ENCODE measurements at places on chromosomes 2 and 18.

DNA sequence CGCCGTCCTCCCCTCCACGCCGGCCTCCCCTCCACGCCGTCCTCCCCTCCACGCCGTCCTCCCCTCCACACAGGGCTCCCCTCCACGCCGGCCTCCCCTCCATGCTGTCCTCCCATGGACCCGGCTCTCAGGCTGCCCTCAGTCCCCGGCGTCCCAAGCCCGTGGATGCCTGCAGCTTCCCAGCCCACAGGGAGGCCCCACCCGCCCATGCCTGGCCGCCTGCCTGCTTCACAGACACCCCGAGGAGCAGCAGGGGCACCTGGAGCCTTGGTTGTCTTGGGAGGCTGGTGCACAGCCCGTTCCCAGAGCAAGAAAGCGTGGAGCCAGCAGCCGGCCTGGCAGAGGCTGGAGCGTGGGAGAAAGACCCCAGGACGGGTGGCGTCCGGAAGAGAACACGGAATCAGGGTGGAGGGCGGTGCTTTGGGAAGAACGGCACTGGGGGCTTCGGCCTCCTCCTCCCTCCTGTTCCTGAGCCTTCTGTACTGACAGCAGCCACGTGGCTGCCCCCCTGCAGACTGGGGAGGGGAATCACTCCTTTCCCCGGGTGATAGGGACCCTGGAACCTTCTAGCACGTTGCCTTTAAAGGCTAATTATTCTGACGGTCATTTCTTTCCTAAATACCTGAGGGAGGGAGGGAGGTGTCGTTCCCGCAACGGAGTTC, 26.2 kb upstream of the KCNG2 start:
- no peak for DNase-seq

GRCh38 chr2:152336119-152336853, 1.3 kb downstream of the FMNL2 start:
- peak; percentile 74 for DNase-seq

DNA sequence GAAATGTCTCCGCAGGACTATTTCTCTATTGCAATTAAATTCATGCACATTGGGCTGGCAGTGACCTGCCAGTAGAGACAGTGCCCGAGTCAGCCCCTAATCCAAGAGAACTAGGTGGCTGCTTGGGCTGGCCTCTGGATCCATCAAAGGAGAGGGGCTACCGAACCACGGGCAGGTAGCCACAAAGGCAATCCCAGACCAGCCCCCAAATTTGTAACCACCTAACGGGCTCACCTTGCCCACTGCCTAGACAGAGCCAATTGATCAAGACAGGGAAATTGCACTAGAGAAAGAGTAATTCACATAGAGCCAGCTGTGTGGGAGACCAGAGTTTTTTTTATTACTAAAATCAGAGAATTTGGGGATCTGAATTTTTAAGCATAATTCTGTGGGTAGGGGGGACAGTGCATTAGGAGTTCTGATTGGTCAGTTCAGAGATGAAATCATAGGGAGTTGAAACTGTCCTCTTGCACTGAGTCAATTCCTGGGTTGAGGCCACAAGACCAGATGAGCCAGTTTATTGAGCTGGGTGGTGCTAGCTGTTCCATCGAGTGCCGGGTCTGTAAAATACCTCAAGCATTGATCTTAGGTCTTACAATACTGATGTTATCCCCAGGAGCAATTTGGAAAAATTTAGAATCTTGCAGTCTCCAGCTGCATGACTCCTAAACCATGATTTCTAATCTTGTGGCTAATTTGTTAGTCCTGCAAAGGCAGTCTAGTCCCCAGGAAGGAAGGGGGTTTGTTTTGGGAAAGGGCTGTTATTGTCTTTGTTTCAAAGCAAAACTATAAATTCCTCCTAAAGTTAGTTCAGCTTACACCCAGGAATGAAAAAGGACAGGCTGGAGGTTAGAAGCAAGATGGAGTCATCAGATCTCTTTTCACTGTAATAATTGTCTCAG, 260.4 kb upstream of the SP5 start:
- no peak for DNase-seq

- no peak for DNase-seq
Observed at GRCh38 chr18:21457179-21457535, 143.3 kb downstream of the ESCO1 start.

DNA sequence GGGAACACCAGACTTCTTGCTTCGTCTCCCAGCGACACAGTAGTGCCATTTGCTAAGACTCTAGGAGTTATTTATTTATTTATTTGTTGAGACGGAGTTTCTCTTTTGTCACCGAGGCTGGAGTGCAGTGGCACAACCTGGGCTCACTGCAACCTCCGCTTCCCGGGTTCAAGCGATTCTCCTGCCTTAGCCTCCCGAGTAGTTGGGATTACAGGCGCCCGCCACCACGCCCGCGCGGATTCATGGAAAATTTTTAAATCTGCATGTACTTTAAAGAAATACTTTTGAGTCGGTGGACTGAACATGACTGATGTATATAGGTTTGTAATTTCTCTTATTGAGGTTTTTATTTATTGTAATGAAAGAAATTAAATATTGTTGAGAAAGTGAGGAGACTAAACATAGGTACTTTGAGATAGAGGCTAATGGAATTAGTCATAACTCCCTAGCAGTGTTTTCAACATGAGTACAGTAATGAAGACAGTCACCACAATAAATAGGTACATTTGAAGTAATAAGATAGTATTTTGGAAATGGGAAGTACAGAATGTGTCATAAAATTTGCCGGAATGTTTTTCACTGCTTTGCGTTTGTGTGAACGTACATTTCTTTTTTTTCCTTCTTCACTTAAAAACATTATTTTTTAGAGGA, 983 bp downstream of the MTX2 start:
- peak; percentile 54 for DNase-seq

DNA sequence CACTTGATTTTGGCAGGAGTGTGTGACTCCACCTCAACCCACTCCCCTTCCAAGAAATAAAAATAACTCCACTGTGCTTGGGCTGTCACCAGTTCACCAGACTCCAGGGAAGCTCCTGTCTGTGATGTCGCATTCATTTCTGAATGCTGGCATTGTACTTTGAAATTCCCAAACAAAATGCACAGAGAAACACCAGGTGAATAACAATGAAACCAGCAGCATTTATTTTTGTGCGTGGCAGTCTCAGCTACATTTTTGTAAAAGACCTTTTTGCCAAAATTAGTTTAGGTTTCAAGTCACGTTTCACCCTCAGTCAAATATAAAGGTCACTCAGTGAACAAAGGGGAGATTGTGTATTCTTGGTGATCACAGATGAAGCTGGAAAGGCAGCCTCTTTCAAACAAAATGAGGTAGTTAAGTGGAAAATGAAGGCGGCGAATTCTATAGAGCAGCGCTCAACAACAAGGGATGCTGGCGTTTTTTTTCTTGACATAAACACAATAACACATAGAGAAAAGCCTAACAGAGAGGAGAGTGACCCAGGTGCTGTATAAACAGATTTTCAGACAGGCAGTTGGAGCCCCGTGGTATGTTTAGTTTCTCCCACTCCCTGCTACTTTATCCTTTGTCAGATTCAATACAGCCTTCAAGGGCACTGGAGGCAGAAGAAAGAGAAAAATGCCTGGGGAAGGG, 210.3 kb upstream of the GCFC2 start:
- no peak for DNase-seq

DNA sequence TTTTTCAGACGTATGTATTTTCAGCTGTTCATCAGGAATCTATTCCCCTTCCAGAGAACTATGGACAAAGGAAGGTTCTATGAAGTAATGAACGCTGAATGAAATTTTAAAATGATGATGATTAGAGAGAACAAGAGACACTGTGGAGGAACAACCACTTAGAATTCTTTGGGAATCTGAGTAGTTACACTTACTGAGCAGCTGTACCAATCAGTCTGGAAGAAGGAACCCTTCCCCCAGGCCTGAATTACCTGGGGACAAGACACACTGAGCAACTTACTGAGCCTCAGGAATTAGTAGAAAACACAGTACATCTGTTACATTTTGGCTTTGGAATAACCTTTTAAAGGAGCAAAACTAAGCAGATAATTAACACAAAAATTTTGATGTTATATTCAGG, 1.9 kb downstream of the MSTN start:
- DNase-seq, result no peak

GRCh38 chr2:62320657-62321357, 124.9 kb downstream of the B3GNT2 start:
- no peak for DNase-seq

GRCh38 chr2:183001948-183002347, 36.3 kb downstream of the NCKAP1 start:
- DNase-seq, result no peak

DNA sequence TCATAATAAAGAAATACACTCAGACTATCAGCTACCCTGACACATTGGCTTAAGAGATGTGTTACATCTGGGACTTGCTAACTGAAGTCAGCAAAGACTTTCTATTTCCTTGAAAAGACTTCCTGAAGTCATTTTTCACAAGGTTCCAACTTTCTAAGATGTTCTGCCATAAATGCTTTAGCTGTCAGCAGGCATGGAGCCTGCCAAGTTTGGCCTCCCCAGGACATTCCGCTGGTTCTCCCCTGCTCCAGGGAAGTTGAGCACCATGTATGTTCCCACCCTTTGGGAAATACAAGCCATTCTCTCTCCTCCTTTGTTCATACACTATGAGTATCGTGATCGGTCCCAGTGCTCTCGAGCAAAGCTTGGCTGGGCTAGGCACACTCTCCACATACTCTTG, 202.7 kb upstream of the CCDC68 start:
- no peak for DNase-seq

DNA sequence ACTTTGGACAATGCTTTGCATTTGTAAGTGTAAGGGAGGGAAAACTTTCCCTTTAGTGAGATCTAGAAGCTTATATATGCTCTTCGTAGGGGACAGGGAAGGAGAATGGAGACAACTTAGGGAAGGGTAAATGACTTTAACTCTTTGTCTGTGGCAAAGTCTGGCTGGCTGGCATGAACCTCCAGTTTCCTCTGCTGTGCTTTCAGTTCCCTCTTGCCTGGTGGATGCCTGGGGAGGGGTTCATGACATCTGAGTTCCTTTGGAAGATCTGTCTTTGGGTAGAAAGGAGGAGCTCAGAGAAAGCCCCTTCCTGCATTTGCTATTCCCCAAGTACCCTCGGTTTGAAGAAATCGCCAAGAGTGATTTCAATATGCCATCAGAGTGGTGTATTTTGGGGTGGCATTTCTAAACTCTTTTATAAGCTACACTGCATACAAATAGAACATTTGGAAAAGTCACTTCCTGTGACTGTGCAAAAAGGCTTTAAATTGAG, 143.6 kb downstream of the VAPA start:
- DNase-seq, result no peak

DNA sequence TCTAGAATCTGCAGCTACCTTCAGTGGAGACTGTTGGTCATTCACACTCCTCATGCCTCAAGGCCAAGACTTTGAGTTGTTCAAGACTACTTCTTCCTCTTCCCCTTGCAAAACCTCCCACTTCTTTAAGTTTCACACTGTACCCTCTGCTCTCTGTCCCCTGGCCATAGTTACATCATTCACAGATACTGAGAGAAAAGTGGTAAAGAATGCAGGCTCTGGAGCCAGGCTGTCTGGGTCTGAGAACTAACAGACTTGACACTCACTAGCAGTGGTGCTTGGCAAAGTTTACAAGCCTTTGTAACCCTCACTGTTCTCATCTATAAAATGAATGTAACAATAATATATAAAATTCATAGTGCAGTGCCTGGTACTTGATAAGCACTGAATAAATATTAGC, 61.8 kb downstream of the CDH20 start:
- no peak for DNase-seq

DNA sequence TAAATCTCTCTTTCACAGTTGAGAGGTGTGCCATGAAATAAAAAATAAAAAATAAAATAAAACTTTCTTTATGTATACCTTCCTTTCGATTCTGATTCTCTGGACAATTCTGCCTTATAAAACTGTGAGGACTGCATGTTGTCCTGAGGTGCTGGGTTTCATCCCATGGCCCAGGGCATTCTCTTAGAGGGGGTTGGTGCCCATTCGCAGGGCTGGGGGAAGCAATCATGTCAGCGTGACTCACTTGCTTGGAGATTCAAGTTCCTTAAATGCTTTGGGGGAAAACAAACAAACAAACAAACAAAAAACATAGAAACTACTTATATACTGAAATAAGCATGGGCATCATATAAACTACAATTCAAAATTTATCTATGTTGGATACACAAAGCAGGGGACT, 122.0 kb upstream of the ST6GAL2 start:
- no peak for DNase-seq

GRCh38 chr18:48252525-48252924, 156.7 kb downstream of the ZBTB7C start:
- DNase-seq, result no peak

DNA sequence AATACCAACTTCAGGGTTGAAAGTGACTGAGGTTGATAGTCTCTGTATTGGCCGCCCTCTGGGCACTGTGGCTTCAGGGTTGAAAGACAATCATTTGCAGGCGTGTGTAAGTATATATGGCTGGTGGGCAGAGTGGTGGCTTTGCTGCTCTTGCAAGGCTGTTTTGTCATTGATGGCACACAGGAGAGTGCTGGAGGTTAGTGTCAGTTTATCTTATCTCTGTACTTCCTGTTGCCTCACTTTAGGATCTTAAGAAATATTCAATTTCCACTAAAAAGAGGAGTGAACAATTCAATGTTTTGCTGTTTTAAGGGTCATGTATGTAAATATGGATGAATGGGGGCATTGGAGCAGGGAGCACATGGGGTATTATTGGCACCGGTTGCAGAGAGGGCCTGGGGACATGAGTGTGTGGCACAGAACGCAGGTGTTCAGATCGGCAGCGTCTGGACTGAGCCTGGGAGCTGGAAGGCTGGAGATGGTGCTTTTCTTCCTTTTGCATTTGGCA, 51.5 kb downstream of the NCK2 start:
- no peak for DNase-seq

DNA sequence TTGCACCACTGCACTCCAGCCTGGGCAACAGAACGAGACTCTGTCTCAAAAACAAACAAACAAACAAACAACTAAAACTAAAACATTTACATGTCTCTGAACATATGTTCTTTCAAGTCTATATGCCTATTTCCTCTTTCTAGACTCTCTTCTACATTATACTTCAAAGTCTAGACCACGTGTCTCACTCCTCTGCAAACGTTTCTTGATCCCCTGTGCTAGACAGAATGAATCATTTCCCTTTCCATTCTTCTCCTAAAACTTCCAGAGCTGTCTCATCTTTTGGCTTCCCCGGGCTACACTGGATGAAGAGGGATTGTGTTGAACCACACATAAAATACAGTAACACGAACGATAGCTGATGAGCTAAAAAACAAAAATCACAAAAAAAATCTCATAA, 67.1 kb downstream of the BAZ2B start:
- no peak for DNase-seq

- DNase-seq, result no peak
Observed at GRCh38 chr2:4973973-4974372, 718.2 kb upstream of the SOX11 start.

DNA sequence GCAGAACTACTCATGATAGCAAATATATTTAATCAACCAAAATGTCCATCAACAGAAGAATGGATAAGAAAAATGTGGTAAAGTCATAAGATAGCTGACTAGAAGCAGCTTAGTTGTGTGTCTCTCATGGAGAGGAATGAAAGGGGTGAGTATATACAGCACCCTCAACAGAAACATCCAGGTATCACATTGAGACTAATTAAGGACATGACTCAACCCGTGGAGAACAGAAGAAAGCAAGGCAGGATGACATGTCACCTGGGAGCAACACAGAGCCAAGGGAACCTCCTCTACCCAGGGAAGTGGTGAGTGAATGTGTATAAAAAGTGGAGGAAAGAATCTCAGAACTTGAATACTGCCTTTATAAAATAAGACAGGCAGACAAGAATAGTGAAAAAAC, 1695.0 kb upstream of the CELF4 start:
- no peak for DNase-seq

- no peak for DNase-seq
Observed at GRCh38 chr2:232955856-232956255, 57.2 kb downstream of the NGEF start.

GRCh38 chr2:96787411-96787810, 26.7 kb downstream of the CNNM4 start:
- no peak for DNase-seq

GRCh38 chr2:190149200-190149599, 86.7 kb upstream of the MSTN start:
- no peak for DNase-seq

All from upper lobe of left lung (tissue), 6 donors.